B cell (primary cell): ENCODE measurements at places on chromosomes 3 and 15. TPM values are rescaled to one million over a fixed set of nuclear protein-coding genes. Genes with fewer than 3 reads are reported as not detected.

SYNPR gene
- polyA plus RNA-seq = not detected in 2 replicates

DNA sequence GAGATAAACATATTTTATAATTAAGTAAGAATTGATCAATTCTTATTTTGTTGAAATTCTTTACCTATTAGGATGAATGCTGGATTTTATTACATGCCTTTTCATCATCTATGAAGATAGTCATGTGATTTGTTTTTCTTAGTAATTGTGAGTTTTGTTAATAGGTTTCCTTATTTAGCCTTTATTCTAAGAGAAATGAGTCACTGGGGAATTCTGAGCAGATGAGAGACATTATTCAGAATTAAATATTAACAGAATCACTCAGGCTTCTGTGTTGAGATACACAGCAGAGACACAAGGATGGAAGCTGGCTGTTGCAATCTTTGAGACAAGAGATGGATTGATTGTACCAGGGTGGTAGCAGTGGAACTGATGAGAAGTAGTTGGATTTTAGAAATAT, 7.4 kb upstream of the ANO10 start:
- no peaks in the 10 kb centered on the region for H3K36me3 ChIP-seq
- H3K4me1 ChIP-seq = no peaks in the 10 kb centered on the region

- no peaks in the 10 kb centered on the region for H3K27me3 ChIP-seq
- no peak overlapping the region for H3K4me3 ChIP-seq
- no peak overlapping the region for H3K27ac ChIP-seq
Measured at GRCh38 chr3:119841808-119842471, 60.0 kb downstream of the NR1I2 start.

- no peak for DNase-seq
- H3K36me3 ChIP-seq = no peaks in the 10 kb centered on the region
- no peaks in the 10 kb centered on the region for H3K4me1 ChIP-seq
- no peak overlapping the region for H3K27ac ChIP-seq
- H3K27me3 ChIP-seq = no peaks in the 10 kb centered on the region
Measured at GRCh38 chr3:64104006-64104405, 80.7 kb upstream of the PSMD6 start.

C3orf33 gene
- polyA plus RNA-seq = 0.88 and 1.1 TPM in 2 replicates

DNA sequence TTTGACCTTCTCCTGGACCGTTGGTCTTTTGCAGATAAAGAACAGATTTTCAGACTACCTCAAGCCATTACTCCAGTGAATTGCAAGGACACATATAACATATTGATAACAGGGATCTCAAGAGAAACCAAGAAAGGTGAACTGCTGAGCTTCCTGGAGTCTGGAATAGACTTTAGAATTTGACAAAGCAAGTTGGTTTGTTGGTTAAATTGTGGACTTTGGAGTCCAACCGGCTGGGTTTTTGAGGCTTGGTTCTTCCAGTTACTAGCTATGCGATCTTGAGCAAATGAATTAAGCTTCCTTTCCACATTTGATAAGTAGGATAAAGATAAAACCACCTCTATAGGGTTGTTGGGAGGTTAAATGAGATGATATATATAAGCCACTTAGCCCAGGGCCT, 233.1 kb downstream of the SHQ1 start:
- no peak overlapping the region for H3K4me3 ChIP-seq
- peaks cover 7% of the 10 kb centered on the region for H3K4me1 ChIP-seq
- H3K27me3 ChIP-seq = no peaks in the 10 kb centered on the region
- H3K36me3 ChIP-seq = no peaks in the 10 kb centered on the region
- no peak for DNase-seq

DNA sequence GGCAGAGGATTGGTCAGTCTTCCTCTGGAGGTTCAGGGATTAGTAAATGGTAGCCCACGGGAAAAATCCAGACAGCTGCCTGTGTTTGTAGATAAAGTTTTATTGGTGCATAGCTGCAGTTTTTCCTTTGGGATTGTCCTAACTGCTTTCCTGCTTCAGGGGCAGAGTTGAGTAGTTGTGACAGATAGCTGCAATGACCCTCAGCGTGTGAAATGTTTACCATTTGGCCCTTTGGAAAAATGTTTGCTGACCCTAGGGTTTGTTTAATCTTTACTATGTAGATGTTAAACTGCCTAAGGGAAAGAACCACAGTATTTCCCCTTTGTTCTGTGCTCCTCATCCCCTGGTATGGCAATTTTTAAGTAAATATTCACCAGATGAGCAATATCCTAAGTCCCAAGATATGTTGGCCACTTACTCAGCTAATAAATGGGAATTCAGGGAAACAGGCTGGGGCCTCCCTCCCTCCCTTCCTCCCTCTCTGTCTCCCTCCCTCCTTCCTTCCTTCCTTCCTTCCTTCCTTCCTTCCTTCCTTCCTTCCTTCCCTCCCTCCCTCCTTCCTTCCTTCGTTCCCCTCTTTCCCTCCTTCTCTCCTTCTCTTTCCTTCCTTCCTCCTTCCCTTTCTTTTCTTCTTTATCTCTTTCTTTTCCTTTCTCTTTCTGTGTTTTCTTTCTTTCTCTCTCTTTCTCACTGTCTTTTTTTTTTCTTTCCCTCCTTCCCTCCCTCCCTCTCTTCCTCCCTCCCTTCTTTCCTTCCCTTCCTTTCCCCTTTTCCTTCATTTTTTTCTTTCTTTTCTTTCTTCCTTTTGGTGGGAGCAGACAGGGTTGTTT, 234.6 kb upstream of the BHLHE40 start:
- peaks cover 5% of the 10 kb centered on the region for H3K4me1 ChIP-seq

DNA sequence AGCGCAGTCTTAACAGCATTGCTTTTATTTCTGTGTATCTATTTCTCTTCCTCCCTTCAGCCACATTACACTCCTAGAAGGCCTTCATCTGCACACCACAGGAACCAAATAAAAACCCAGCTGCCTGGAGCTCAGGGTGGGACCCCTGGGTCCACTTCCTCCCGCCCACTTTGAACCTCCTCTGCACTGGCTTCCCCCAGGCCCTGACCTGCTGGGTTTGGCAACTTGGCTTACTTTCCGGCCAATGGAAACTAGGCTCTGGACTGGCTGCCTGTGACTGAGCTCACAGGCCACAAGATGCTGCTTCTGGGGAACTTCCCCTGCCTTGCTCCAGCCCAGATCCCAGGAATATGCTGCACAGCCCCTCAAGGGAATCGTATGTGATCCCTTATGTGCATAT, 89.8 kb downstream of the SEMA5B start:
- no peaks in the 10 kb centered on the region for H3K36me3 ChIP-seq
- no peak for DNase-seq
- no peak overlapping the region for H3K27ac ChIP-seq
- no peaks in the 10 kb centered on the region for H3K27me3 ChIP-seq

DNA sequence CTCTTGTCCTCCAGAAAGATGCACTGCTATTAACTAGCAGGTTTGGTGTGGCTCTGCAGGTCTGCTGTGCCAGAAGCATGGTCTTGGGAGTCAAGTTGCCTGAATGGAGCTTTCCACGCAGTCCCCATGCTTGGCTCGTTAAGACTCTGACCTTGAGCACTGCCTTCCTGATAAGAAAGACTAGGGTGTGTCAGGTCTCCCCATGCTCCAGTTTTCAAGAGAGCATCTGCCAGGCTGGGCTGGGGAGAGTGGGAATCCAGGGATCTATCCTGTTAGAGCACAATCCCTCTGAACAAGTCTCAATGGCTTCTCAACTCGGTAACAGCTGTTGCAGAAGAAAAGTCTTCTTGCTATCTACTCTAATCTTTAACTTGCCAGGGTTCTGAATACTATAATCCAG, 98.2 kb downstream of the TJP1 start:
- H3K27me3 ChIP-seq = no peaks in the 10 kb centered on the region
- H3K36me3 ChIP-seq = no peaks in the 10 kb centered on the region
- H3K4me3 ChIP-seq = no peak overlapping the region
- no peak for DNase-seq

DNA sequence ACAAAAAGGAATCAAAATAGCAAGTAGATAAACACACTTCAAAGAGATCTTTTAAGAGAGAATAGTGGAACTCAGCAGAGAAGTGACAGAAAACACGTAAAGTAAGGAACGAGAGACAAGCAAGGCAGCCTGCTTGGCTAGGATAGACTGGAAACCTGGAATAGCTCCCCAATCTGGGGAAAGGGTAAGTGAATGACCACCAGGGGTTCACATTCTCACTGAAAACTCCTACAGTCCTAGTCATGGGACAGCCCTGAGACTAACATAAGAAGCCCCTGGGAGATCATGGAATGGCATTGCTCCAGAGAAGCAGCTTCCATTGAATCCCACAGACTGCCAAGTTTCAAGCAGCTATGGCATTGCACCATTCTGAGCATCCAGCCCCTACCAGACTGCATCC, 363.6 kb upstream of the ARPP21 start:
- no peaks in the 10 kb centered on the region for H3K36me3 ChIP-seq
- H3K27me3 ChIP-seq = no peaks in the 10 kb centered on the region
- H3K27ac ChIP-seq = no peak overlapping the region
- no peak for DNase-seq

HTR3E gene
- polyA plus RNA-seq = not detected in 2 replicates

- H3K27ac ChIP-seq = no peak overlapping the region
- H3K27me3 ChIP-seq = no peaks in the 10 kb centered on the region
- peaks cover 3% of the 10 kb centered on the region for H3K4me1 ChIP-seq
- H3K36me3 ChIP-seq = no peaks in the 10 kb centered on the region
Measured at GRCh38 chr15:72496783-72497182, 22.7 kb downstream of the ARIH1 start.

DNA sequence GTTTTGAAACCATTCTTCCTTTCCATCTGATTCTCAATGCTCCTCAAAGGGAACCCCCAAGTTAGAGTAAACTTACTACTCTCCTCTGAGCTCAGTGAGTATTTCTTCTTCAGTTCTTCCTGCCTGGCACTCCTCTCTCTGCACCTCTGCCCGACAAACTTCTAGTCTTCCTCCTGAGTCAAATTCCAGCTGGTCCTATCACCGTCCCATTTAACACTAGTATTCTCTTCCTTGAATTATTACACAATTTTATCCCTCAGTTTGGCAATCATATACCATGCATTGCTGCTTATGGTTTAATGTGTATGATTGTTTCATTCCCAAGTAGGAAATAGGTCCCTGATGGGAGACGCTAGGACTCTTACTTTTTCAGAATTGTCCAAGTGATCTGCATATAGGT, 279.7 kb downstream of the MECOM start:
- H3K4me3 ChIP-seq = no peak overlapping the region
- H3K4me1 ChIP-seq = no peaks in the 10 kb centered on the region
- H3K27me3 ChIP-seq = peaks cover 5% of the 10 kb centered on the region
- no peak for DNase-seq
- H3K27ac ChIP-seq = no peak overlapping the region
- H3K36me3 ChIP-seq = no peaks in the 10 kb centered on the region

SPINK8 gene
- not detected in 2 replicates for polyA plus RNA-seq

MTFMT gene
- polyA plus RNA-seq = 7.9 and 10.0 TPM in 2 replicates

DNA sequence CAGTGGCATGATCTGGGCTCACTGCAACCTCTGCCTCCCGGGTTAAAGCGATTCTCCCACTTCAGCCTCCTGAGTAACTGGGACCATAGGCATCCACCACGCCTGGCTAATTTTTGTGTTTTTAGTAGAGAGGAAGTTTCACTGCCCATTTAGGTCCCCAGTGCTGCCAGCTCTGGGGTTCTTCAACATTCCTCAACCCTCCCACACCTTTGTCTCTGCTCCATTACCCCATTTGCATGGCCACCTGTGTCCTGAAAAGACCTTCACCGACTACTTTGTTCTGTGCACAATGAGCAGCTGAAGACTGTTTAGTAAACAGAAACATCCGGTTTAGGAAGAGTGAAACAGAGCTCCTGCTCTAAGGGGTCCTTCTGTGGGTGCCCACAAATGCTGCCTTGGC, 92.0 kb downstream of the FAM43A start:
- H3K36me3 ChIP-seq = no peaks in the 10 kb centered on the region
- H3K27me3 ChIP-seq = peaks cover 13% of the 10 kb centered on the region
- H3K4me1 ChIP-seq = no peaks in the 10 kb centered on the region

HRH1 gene
- not detected in 2 replicates for polyA plus RNA-seq

DNA sequence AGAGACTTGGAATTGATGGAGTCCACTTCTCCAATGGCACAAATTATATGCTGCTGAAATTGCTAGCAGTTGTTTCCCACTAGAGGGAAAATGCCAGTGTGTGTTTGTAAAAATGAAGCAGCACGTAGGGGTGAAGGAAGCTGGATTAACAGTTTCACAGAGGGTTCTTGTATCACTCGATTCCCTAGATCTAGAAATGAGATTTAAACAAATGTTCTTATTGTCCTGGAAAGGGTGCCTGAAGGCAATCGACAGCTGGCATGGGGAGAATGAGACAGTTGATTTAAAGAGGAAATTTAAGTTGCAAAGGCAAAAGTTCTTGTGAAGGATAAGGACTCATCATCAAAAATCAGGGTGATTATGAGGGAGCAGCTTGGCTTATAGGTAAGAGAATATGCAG, 234.8 kb upstream of the ARPP21 start:
- H3K27me3 ChIP-seq = no peaks in the 10 kb centered on the region
- H3K27ac ChIP-seq = no peak overlapping the region
- H3K36me3 ChIP-seq = no peaks in the 10 kb centered on the region
- DNase-seq = no peak
- no peak overlapping the region for H3K4me3 ChIP-seq
- H3K4me1 ChIP-seq = no peaks in the 10 kb centered on the region

MASP1 gene
- polyA plus RNA-seq = not detected in 2 replicates

SLC26A6 gene
- polyA plus RNA-seq = 22.5 and 24.0 TPM in 2 replicates

DNA sequence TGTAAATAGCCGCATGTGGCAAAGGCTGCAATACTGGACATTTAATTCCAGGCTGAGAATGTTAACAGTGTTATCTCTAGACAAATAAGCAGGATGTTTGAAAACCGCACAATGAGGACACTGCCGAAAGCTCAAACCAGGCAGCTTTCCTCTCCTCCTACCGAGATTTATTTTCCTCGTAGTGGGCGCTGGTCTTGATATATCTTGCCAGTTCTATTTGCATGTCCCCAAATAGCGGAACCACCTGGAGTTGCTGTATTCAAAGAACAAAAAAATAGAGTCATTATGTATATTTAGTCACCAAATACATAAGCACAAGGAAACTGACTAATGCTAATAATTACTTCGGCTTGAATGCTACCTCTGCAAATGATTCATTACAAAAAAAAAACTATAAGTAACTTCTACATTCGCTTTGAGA, 46.5 kb downstream of the CYFIP1 start:
- peak; percentile 21 for DNase-seq
- H3K4me1 ChIP-seq = peaks cover 24% of the 10 kb centered on the region
- H3K36me3 ChIP-seq = no peaks in the 10 kb centered on the region
- no peaks in the 10 kb centered on the region for H3K27me3 ChIP-seq
- H3K27ac ChIP-seq = no peak overlapping the region
- H3K4me3 ChIP-seq = no peak overlapping the region

DNA sequence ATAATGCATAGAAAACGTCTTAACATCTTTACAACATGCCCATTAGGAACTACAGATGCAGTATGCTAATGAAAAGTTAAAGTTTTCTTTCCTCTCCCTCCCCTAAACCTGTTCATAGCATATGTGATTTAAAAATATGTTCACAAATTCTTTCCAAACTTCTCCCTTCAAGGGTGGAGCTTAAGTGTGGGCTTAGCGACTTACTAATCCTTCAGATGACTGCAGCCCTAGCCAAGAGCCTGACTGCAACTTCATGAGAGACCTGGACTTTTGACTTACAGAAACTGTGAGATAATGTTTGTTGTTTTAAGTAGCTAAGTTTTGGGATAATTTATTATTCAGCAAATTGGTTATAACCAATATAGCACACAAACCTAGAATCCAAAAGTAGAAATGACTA, 22.0 kb upstream of the ANXA2 start:
- peaks cover 5% of the 10 kb centered on the region for H3K36me3 ChIP-seq
- H3K4me3 ChIP-seq = no peak overlapping the region
- DNase-seq = no peak
- no peaks in the 10 kb centered on the region for H3K27me3 ChIP-seq
- H3K27ac ChIP-seq = no peak overlapping the region

PAQR5 gene
- polyA plus RNA-seq = not detected in 2 replicates

- H3K27ac ChIP-seq = no peak overlapping the region
- DNase-seq = no peak
- peaks cover 6% of the 10 kb centered on the region for H3K36me3 ChIP-seq
- no peaks in the 10 kb centered on the region for H3K27me3 ChIP-seq
- H3K4me1 ChIP-seq = peaks cover 40% of the 10 kb centered on the region
Measured at GRCh38 chr15:64987136-64987535, 2.6 kb downstream of the SPG21 start.
